ENCODE measurements at places on chromosomes 3 and 15.

- no peak for DNase-seq
These were observed 231.9 kb upstream of the WNT5A start for GRCh38 chr3:55719006-55719405.

DNA sequence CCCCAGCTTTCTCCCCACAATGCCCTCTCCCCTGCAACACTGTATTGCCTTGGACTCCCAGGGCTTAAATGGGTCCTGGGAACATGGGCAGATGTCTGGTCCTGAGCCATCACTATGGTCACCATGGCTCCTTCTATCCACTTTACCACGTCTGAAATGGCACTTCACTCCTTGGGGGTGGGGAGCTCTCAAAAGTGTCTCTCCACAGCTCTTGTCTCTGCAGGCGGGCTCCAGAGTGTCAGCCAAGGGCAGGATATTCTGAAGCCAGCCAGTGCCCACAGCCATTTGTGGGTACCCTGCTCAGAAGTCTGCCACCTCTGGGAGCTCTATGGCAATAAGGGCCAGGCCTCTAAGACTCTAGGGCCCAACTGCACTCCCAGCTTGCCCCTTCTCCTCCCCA lies 163.9 kb downstream of the PPM1L start:
- DNase-seq, result no peak

GRCh38 chr3:54066253-54066652 lies 56.1 kb upstream of the CACNA2D3 start:
- DNase-seq, result no peak

DNA sequence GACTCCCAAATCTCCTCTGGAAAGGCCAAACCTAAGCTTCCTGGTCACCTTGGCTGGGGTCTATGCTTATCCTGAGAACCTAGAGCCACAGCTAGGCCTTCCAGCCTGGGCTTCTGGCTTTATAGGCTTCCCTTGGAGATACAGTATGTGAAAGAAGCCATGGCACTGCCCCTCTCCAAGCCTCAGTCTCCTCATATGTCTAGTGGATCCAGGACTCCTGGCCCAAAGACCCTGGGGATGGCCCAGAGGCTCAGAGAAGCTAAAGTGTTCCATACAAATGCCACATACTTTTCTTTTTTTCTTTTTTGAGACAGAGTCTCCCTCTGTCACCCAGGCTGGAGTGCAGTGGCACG lies 8.6 kb downstream of the ACAA1 start:
- DNase-seq, result no peak

- DNase-seq, result no peak
These were observed 439.2 kb upstream of the EPHA3 start for GRCh38 chr3:88668180-88668579.

- DNase-seq, result peak; percentile 36
These were observed 46.3 kb downstream of the FMN1 start for GRCh38 chr15:33148129-33148751.

GRCh38 chr3:126996905-126997304 lies 14.0 kb downstream of the PLXNA1 start:
- no peak for DNase-seq

- DNase-seq, result no peak
These were observed 118.1 kb downstream of the SLC25A26 start for GRCh38 chr3:66338927-66339326.

DNA sequence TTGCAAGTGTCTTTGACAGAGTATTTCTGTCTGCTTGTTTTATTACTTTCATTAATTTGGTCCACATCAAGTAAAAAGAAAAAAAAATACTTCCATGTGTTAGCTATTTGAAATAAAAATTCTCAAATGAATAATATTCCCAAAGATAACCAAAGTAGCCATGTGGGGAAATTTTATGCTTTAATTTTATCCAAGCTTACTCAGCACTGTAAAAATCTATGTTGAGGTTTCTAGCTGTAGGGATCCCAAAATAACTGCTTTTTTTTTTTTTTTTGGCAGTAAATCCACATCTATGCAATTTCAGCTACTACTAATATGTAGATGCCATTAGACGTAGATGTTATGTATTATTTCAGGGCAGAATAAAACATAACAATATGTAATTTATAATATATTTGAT lies 35.4 kb upstream of the CNTN6 start:
- DNase-seq, result no peak

DNA sequence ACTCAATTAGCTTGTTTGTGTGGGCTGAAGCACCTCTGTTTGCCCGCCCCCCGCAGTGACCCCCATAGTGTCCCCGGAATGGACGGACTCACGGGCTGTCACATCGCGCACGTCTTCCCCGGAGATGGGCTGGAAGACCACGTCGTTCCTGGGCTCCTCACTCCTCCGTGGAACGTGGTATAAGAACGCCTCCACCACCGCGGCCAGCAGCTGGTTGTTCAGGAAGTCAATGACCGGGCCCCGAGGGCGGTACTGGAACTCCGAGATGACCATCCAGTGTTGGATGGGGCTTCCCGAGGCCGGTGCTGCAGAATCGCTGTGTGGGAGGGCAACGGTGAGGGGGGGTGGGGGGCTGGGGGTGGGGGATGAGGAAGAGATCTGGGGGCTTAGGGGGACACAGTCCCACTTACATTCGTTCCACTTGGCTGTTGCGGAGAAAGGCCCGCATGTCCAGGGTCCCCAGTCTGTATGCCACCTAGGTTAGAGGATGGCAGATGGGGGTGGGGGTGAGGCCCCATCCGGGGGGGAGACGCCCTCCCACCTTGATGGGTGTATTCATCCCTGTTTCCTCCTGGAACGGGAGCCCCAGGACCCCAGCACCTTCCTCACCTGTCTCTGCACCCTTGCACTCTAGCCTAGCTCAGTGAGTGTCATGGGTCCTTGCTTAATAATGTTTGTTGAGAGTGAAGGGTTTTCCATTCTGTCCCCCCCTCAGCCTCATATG lies 30.2 kb downstream of the MUC20 start:
- no peak for DNase-seq

DNA sequence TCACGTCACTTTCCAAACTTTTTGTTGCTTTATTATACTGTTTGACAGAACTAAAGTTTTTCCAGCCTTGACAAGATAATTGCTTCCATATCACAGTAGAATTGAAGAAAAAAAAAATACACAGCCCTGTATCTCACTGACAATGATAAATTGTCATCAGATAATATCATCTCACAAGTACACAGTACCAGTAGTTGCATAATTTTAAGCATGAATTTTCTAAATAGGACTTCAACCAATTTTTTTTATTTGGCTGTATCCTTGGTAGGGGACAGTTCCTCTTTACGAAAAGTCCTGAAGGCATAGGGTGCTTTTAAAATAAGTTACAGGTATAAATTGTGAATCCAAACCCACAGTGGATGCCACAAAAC lies 230.7 kb downstream of the ATP8B4 start:
- no peak for DNase-seq

GRCh38 chr15:71330638-71331162 lies 215.4 kb downstream of the THSD4 start:
- no peak for DNase-seq
